ENCODE measurements at places on chromosomes 3 and 15. TPM values are rescaled to one million over a fixed set of nuclear protein-coding genes. Genes with fewer than 3 reads are reported as not detected.

PPP2R3A gene
- total RNA-seq: 3.2 TPM

ITGA11 gene
- total RNA-seq: 2.9 TPM

SEMA6D gene
- total RNA-seq: not detected

RLBP1 gene
- total RNA-seq: not detected

ALAS1 gene
- total RNA-seq: 52.5 TPM

CADPS gene
- not detected for total RNA-seq

PEX5L gene
- total RNA-seq: not detected

PSTPIP1 gene
- not detected for total RNA-seq

GP9 gene
- not detected for total RNA-seq
